Tongue (tissue), 3 donors: ENCODE measurements at places on chromosomes 3 and 15.
A peak's percentile ranks its signal among the peaks of the same experiment; 100 is the strongest.

- no peak for DNase-seq
Observed at GRCh38 chr3:78994174-78995027, 773.4 kb downstream of the ROBO1 start.

- no peak for DNase-seq
Observed at GRCh38 chr15:40301467-40302179, 6.1 kb downstream of the PLCB2 start.

DNA sequence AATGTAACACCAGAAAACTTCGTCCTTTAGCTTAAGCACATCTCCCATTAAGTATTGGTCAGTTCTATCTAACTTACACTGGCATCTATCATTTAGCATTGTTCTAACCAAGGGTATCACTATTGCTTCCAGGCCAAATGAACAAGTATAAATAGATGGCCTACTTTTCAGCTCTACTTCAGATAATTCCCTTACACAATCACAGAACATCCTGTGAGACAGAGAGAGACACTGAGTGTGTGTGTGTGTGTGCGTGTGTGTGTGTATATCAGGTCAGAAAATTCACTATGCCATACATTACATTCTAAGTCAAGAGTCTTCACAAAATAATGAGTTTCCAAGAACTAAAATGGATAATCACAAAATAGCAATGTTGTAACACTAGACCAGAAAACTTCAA lies 39.1 kb downstream of the SCAPER start:
- DNase-seq, result no peak

DNA sequence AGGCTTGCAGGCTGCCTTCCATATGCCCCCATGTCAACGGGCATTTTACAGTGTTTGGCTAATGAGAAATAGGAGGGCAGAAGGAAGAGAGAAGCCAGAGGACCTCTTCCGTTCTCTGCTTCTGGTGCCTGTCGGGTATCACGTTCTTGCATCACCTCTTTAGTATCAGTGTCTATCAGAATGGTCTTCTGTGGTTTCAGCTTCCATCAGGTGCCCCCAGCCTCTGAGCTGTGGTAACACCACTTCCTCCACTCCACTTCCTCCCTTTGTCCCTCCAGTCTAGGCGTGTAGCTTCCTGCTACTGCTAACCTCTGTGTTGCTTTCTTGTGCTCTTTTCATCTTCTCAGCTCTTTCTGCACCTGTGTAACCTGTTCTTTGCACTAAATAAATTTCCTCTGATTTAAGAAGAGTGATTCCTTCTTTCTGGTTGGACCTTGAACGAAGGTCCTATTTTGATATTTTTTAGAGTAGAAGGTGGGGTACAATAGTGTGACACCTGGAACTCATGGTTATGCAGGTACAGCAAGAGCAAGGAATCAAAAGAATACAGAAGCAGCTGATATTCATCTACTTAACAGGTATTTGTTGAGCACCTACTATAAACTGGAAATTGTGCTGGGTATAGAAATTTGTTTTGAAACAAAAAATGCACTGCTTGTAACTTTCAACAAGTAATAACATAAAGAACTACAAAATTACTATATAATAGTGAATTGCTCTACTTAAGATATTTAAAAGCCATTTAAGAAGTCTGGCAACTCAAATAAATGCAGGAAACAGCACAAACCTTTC lies 27.4 kb upstream of the FOXB1 start:
- DNase-seq, result no peak

GRCh38 chr3:171792531-171792930 lies 17.8 kb downstream of the PLD1 start:
- no peak for DNase-seq

- no peak for DNase-seq
Observed at GRCh38 chr3:72559385-72559784, 288.9 kb downstream of the SHQ1 start.

DNA sequence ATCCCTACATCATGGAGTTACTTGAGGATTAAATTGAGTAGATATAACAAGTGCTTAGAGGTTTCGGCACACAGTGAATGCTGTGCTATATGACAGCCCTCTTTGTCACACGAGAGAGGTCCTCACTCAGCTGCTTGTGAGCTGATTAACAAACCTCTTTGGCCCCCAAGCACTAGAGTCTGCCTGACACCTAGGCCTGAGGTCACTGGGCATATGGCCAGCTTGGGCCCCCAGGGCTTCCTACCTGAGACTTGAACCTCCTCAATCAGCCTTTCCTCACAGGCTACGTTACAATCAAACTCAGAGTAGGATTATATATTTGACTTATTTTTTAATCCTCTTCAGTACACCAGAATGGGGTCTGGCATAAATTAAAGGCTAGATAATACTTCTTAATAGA lies 88.8 kb downstream of the WDR72 start:
- no peak for DNase-seq

GRCh38 chr3:23685541-23686258 lies 120.1 kb upstream of the UBE2E1 start:
- peak; percentile 92 for DNase-seq

DNA sequence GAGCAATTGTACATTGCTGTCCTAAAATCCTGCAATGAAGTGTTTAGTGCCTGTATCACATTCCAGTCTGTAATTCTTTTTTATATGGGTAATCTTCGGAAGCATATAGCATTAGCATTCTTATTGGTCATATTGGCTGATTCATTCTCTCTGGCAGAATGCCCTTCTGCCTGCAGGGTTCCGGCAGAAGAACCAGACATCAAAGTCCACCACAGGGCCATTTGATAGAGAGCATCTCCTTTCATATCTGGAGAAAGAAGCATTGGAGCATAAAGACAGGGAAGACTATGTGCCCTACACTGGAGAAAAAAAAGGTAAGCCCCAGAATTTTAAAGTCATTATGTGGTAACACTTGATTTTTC lies 39.6 kb downstream of the TMOD3 start:
- DNase-seq, result no peak

DNA sequence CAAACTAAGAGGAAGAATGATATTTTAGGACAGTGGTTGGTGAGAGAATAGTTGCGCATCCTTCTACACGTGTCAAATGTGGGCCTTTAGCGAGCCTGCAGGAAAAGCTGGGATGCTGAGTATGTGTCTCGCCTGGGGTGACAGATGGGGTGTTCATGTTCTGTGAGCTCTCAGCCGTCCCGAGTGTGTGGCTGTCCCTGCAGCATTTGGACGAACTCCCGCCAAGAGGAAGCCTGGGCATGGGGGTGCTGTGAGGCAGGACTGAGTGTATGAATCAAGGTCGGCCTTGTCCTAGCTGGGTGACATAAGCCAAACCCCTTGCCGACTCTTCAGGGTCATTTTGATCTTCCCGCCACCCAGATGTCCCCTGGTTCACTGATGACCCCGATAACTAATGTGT lies 94.8 kb downstream of the CACNA1D start:
- DNase-seq, result no peak

DNA sequence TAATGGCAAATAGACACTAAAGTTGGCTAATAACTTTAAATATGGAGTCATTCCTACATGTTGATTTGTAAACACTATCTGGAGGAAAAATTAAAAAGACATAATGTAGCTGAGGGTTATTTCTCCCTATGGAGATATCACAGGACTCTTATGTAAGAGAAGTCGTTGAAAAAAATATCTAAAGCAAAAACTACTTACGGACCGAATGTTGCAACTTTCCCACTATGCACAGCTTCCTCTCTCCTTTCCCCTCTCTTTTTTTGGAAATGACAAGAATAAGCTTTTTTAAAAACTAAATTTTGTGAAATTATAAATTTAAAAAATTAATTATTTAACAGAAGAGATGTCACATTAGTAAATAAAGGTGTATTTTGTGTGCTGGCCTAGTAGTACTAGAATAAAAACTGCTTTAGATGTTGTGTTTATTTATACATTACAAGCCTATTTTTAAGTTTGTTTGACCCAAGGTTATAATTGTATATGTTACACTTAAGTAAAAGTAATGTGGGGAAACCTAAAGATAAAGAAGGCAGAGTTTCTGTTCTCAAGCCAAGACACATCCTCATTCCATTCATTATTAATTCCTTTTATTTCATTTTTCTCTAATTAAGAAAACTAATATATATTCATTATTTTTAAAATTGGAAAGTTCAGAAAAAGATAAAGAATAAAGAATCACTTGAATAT lies 20.7 kb upstream of the PPARG start:
- no peak for DNase-seq

- DNase-seq, result peak; percentile 54
Observed at GRCh38 chr3:177589911-177590381, 392.7 kb upstream of the TBL1XR1 start.

DNA sequence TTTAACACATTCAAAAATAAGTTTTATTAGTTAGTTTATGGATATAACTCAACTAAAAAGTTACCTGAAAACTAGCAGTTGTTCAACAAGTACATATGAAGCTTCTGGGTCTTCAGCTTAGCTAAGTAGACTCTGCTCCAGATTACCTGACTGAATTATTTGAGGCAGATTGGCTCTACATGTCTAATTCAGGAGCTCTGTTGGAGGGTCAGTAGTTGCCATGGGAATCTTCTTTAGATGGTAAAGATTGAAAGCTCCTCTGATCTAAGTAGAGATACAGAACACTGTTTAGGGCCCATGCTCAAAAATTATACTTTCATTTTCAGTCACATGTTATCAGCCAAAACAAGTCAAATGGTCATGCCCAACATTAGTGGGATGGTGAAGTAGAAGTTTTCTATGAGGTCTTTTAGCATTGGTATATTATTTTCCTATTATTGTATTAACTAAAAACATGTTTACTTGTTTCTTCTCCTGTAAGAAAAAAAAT lies 1476.9 kb downstream of the OTOL1 start:
- DNase-seq, result no peak

- no peak for DNase-seq
Observed at GRCh38 chr3:160671231-160671630, 5.7 kb upstream of the ARL14 start.

DNA sequence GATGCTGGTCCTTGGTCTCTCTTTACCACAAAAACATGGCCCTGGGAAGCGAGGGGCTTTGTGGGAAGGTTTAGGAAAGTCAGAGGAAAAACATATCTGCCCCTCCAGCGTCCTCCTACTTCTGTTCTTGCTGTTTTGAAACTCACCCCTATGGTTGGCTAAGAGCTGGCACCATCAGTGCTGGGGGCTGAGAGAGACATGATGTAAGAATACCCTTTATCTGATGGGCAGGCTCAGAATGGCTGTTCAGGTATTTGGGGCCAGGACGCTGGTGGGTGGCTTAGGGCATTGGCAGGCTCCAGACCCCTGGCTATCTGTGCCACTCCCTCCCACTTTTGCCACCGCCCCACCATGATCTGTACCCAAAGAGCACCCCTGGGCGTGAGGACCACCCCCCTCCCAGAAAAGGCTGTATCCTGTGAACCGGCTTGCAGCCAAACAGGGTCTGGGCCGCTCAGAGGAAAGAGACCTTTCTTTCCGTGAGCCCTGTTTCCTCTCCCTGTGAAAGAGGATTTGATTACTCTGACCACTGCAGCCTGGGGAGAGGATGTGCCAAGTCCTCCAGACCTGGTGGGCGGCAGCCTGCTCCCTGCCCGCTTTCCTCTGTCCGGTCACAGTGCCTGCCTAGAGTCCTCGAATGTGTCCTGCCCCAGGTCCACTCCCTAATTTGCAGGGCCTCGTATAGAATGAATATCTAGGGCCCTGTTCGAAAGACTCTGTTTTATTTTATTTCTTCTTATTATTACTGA lies 61.3 kb upstream of the SLC6A6 start:
- no peak for DNase-seq

DNA sequence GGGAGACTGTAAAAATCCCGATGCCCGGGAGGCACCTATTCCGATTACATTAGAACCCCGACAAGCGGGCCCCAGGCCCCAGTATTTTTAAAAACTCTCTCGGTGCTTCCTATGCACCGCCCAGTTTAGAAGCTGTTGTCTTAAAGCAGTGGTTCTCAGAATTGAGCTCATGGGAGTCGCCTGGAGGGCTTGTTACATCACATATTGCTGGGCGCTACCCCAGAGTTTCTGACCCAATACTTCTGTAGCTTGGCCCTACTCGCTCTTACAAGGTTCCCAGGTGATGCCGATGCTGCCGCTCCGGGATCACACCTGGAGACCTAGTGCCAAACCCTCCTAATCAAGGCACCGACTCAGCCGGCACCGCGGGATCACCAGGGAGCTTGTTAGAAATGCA lies 35.2 kb downstream of the CPN2 start:
- no peak for DNase-seq

DNA sequence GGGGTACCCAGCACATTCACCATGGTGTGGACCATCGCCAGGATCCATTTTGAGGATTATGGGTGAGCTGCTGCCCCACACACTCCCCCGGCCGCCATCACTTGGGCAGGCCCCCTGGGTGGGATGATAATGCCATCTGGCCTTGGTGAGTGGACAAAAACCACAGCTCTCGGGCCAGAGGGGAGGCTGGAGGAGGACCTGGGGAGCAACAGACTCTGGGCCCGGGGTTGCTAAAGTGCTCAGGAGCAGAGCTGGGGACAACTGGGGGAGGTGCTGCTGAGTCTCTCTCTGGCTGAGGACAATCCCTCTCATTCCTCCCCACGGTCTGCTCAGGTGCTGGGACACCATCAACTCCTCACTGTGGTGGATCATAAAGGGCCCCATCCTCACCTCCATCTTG lies 29.0 kb downstream of the VIPR1 start:
- no peak for DNase-seq

DNA sequence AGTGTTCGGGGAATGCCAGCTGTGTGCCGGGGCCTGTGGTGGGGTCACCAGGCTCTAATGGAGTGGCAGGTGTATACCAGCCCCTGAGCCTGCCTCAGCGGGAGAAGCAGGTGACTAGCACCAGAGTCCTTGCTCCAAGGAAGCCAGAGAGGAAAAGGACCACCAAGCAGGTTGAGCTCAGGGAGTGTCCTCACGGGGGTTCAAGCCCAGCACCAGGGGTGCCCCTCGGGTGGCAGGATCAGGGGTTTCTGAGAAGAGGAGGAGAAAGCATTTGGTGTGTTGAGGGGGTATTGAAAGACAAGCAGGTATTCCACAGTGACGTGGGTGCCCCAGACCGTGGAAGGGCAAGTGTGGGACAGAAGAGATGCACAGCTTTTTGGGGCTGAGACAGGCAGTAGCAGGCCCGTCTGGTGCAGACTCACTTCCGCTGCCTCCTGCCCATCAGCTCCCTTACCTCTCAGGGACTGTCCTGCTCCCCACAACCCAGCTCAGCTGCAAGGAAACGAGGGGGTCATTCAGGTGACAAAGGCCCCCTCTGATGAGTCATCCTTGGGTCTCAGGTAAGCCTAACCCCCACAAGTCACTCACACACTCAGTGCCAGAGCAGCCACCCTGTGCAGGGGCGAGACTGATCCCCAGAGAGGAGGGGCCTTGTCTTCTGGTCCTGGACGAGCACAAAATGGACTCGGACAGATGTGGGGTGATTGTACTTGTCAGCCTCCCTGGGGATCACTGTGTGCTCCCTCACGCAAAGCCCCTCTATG lies 21.4 kb upstream of the POC1A start:
- DNase-seq, result no peak

GRCh38 chr3:20074226-20075063 lies 34.2 kb downstream of the KAT2B start:
- DNase-seq, result no peak

- peak; percentile 92 for DNase-seq
Observed at GRCh38 chr3:126752303-126753190, 48.5 kb downstream of the CHCHD6 start.

DNA sequence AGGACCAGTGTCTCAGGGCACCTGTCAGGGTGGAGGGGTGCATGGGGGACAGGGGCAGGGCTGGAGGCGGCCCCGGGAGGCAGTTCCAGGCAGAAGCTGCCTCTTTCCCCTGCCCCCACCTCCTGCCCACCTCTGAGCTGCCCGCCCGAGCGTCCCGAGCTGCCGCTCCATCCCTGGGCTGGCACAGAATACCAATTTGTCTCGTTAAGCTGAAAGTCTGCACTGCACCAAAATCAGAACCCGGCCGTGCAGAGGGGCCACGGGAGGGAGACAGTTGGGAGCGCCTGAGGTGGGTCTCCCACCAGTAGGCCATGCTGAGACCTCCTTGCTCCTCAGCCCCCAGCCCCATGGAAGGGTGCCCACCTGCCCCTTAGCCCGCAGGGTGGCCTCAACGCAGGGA lies 1.3 kb upstream of the ATP2B2 start:
- no peak for DNase-seq
